Stimulated activated naive B cell treated with anti-CD40 and anti-IgM and Interleukin-4, amounts not matched to agents 10 μg/mL and 1 μg/mL and 100 μg/mL, for 72 hours (primary cell): ENCODE measurements at places on chromosomes 7 and 10.

- DNase-seq: no peak
- H3K4me1 ChIP-seq: no peaks in the 10 kb centered on the region
- H3K4me3 ChIP-seq: no peak overlapping the region
- no peaks in the 10 kb centered on the region for H3K36me3 ChIP-seq
Observed at GRCh38 chr7:4030346-4030950, 651.6 kb upstream of the FOXK1 start.

DNA sequence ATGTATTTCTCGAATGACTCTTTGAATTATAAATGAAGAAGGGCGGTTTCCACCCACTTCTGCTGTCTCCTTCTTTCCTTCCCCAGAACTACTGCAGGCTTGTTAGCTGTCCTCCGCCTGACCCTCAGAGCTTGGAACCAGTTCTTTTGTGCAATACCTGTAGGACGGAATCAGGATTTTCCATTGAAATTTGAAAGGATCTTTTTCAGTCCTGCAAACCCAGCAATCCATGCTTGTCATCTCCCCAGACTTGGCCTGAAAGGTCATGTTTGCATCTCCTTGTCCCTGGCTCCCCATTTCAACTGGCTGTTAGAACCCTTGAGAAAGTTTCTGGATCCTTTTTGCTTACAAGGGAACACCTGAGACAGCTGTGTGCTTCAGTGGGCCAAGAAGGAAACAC is 47.5 kb downstream of the PLCE1 start:
- no peak overlapping the region for H3K4me3 ChIP-seq
- no peaks in the 10 kb centered on the region for H3K27me3 ChIP-seq
- H3K27ac ChIP-seq: no peak overlapping the region
- DNase-seq: no peak
- no peaks in the 10 kb centered on the region for H3K36me3 ChIP-seq
- H3K4me1 ChIP-seq: peaks cover 3% of the 10 kb centered on the region

GRCh38 chr7:68730964-68731363 is 867.3 kb upstream of the AUTS2 start:
- no peaks in the 10 kb centered on the region for H3K4me1 ChIP-seq
- H3K36me3 ChIP-seq: no peaks in the 10 kb centered on the region

DNA sequence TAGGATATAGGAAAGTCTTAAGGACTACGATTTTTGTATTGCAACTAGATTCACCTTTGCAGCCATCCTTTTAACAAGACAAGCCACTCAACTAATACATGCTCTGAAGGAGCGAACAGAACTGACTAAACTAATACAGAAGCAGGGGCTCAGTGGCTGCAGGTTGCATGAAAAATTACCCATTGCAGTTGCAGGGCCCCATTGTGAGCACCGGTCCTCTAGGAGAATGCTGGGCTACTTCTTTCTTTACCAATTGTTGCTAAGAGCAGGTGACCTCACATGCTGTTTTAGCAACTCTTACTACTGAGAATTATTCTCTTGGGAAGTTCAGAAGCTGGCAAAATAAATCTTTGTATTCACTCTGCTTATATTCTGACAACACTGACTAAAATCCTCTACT is 64.0 kb upstream of the ANKRD1 start:
- H3K27ac ChIP-seq: no peak overlapping the region
- no peak overlapping the region for H3K4me3 ChIP-seq
- H3K4me1 ChIP-seq: peaks cover 61% of the 10 kb centered on the region
- no peak for DNase-seq
- peaks cover 7% of the 10 kb centered on the region for H3K36me3 ChIP-seq
- no peaks in the 10 kb centered on the region for H3K27me3 ChIP-seq

GRCh38 chr10:121248266-121248665 is 350.0 kb downstream of the FGFR2 start:
- no peaks in the 10 kb centered on the region for H3K36me3 ChIP-seq
- H3K27ac ChIP-seq: no peak overlapping the region
- peaks cover 4% of the 10 kb centered on the region for H3K27me3 ChIP-seq
- H3K4me1 ChIP-seq: no peaks in the 10 kb centered on the region
- DNase-seq: no peak

DNA sequence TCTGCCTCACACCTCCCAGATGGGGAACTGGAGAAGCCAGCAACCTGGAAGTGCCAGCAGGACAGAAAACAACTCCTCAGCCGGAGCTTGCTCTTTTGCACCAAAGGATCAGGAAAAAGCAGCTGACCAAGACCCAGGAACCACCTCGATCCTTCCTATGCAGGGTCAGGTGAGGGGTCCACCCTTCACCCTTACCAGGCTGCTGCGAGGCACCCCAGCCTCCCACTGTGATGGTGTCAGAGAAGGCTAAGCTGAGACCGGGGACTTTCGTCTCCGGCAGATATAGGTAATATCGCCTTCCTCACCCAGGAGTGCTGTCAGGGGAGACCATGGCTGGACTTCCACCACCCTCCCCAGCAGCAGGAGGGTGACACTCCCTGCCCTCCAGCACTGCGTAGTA is 254.7 kb downstream of the TCERG1L start:
- no peak overlapping the region for H3K4me3 ChIP-seq
- no peaks in the 10 kb centered on the region for H3K36me3 ChIP-seq
- no peak for DNase-seq
- no peaks in the 10 kb centered on the region for H3K4me1 ChIP-seq
- no peak overlapping the region for H3K27ac ChIP-seq
- H3K27me3 ChIP-seq: no peaks in the 10 kb centered on the region

DNA sequence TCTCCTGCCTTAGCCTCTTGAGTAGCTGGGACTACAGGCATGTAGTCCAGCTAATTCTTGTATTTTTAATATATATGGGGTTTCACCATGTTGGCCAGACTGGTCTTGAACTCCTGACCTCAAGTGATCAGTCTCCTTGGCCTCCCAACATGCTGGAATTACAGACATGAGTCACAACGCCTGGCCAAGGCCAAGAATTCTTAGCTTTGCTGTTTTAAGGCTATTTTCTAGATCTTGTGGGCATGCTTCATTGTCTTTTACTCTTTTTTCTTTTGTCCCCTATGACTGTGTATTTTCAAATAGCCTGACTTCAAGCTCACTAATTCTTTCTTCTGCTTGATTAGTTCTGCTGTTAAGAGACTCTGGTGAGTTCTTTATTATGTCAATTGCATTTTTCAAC is 56.4 kb upstream of the TAS2R16 start:
- no peaks in the 10 kb centered on the region for H3K36me3 ChIP-seq
- no peak for DNase-seq
- no peaks in the 10 kb centered on the region for H3K27me3 ChIP-seq
- H3K4me1 ChIP-seq: no peaks in the 10 kb centered on the region
- H3K27ac ChIP-seq: no peak overlapping the region
- H3K4me3 ChIP-seq: no peak overlapping the region

- DNase-seq: no peak
- no peaks in the 10 kb centered on the region for H3K36me3 ChIP-seq
- H3K27me3 ChIP-seq: no peaks in the 10 kb centered on the region
- no peak overlapping the region for H3K27ac ChIP-seq
- no peak overlapping the region for H3K4me3 ChIP-seq
Observed at GRCh38 chr10:20372748-20373147, 524.4 kb downstream of the NEBL start.

- peak overlapping the region; percentile 41 for H3K4me3 ChIP-seq
- DNase-seq: no peak
- H3K27ac ChIP-seq: no peak overlapping the region
- H3K36me3 ChIP-seq: peaks cover 13% of the 10 kb centered on the region
- H3K4me1 ChIP-seq: peaks cover 23% of the 10 kb centered on the region
Observed at GRCh38 chr10:48523212-48523819, 81.6 kb downstream of the ARHGAP22 start.

DNA sequence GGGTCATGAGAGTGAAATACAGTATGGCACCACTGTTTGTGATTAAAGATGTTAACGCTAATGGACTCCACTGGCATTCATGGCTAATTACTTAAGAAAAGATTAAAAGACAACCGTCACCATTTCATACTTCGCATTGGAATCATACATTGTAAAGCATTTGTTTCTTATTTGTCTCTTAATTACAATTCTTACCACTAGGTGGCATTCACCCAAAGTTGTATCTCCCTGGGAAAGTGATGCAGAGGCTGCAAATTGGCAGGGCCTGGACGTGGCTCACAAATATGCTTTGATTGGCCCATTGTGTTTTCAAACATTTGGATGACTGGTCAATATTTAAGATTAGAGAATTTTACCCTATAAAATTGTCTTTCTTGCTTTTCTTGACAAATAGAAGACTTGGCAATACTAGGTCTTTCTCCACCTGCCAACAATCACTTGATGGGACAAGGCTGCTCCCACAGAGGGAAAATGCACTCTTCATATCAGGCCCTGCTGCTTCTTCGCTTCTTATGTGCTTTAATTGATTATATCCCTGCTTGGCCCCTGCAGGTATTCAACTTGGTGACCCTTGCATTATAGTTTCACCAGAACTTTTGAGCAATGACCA is 72.1 kb upstream of the STARD3NL start:
- no peaks in the 10 kb centered on the region for H3K36me3 ChIP-seq
- no peak overlapping the region for H3K4me3 ChIP-seq
- no peaks in the 10 kb centered on the region for H3K4me1 ChIP-seq
- no peak overlapping the region for H3K27ac ChIP-seq

DNA sequence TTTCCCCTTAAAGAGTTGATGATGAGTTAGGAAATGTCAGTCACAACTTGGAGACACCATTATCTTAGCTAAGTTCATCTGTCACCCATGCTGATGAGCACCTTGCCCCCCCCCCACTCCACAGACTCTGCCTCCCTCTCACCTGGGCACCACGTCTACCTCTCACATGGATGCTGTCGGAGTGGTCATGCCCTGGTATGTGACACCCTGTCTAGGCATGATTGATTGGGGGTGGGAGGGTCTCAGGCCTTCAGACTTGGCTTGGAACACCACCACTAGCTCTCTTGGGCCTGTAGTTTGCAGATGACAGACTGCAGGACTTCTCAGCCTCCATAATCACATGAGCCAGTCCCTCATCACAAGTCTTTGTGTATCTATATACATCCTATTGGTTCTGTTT is 78.0 kb downstream of the WDR37 start:
- peaks cover 2% of the 10 kb centered on the region for H3K4me1 ChIP-seq
- no peak for DNase-seq
- no peaks in the 10 kb centered on the region for H3K27me3 ChIP-seq
- H3K4me3 ChIP-seq: no peak overlapping the region

GRCh38 chr10:71476228-71477011 is 79.7 kb downstream of the CDH23 start:
- no peak for DNase-seq
- H3K4me3 ChIP-seq: no peak overlapping the region
- no peaks in the 10 kb centered on the region for H3K36me3 ChIP-seq
- peaks cover 16% of the 10 kb centered on the region for H3K4me1 ChIP-seq
